Right atrium auricular region (tissue), 2 donors: ENCODE measurements at places on chromosomes 3 and 15. TPM values are rescaled to one million over a fixed set of nuclear protein-coding genes. Genes with fewer than 3 reads are reported as not detected.

DNA sequence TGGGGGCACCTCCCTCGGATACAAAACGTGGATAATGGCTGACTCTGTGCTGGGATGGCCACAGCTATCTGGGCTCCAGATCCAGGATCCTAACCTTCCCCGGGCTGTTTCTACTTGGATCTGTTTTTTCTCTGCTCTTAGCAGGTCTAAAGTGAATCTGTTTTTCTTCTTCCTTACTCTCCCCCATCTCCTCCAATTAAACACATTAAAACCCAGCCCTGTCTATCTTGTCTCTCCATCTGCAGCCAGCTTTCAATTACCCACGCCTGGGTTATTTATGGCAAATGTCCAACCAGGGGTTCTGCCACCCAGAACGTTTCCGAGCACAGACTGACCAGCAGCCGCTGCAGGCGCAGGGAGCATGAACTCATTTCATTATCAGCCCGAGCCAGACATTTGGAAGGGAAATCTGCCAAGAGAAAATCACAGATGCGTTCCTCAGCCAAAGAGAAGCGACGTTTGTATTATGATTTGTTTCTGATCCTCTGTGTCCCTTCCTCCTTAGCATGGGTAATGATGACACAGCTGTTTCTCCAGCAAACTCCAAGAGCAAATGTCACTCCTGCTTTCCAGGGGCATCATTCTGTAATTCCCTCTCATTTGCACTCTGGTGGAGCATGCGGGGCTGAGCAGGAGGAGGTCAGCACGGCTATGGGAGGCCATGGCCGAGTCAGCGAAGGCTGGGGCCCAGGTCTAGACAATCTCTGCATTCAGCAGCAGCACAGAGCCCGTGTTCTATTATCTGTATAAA lies 42.0 kb downstream of the UMPS start:
- peaks cover 77% of the 10 kb centered on the region for H3K4me1 ChIP-seq
- no peaks in the 10 kb centered on the region for H3K27me3 ChIP-seq
- peak overlapping the region; percentile 86 for H3K27ac ChIP-seq
- peaks cover 16% of the 10 kb centered on the region for H3K36me3 ChIP-seq
- H3K4me3 ChIP-seq: no peak overlapping the region
- peak; percentile 82 for DNase-seq

DNA sequence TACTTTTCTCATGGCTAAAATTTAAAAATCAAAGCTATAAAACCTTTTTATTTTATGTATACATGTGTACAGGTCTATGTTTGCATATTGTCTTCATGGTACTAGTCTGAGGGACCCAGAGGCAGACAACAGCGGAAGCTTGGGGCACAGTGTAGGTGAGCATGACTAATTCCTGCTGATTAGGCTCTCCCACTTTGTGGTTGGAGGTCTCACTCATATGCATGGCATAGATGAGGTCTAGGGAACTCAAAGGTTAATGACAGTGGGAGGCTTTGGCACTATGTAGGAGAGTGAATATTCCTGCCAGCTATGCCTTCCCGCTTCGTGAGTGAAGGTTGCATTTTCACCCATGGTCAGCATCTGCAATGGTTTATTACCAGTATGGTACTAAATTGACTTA lies 47.5 kb upstream of the AADACL2 start:
- H3K4me3 ChIP-seq: no peak overlapping the region
- H3K27ac ChIP-seq: no peak overlapping the region
- no peaks in the 10 kb centered on the region for H3K27me3 ChIP-seq
- no peaks in the 10 kb centered on the region for H3K36me3 ChIP-seq

DNA sequence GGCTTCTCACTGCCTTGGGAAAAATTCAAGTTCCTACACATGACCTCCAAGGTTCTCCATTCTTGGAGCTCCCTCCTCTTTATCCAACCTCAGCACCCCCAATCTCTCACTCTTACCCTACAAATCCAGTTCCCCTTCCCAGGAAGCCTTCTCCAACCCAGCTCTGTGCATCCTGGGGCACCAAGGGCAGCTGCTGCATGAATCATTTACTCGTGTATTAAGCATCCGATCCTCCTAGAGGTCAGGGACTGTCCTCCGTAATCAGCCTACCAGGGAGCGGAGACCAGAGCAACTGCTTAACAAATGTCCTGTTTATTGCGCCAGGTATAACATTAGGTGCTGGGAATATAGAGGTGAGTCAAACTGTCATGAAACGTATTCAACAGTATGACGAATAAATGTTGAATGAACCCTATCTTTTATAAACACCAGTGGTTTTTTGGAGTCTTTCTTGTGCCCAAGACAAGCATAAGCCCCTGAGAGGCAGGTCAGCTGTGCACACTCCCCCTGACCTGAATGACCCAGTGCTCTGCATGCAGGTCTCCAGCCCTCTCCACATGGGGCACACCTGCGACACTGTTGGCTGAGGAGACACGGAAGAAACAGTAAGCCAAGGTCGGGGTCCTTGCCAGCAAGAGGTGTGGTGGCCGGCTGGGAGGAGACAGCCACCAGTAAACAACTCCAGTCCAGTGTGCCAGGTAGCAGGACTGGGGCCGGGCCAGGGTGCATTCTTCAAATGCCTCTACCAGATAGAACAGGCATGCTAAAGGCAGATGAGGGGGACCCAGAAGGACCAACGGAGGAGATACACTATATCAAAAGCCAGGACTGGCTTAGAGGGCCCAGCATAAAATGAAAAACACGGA lies 27.6 kb downstream of the ANP32A start:
- no peak overlapping the region for H3K4me3 ChIP-seq
- H3K27ac ChIP-seq: peak overlapping the region; percentile 66
- H3K4me1 ChIP-seq: no peaks in the 10 kb centered on the region
- H3K27me3 ChIP-seq: no peaks in the 10 kb centered on the region
- no peak for DNase-seq

GRCh38 chr15:34239151-34239808 lies 14.5 kb downstream of the EMC4 start:
- no peak overlapping the region for H3K27ac ChIP-seq
- no peak for DNase-seq

- H3K27ac ChIP-seq: no peak overlapping the region
- H3K4me3 ChIP-seq: no peak overlapping the region
- no peaks in the 10 kb centered on the region for H3K27me3 ChIP-seq
- no peak for DNase-seq
Observed at GRCh38 chr15:100318880-100319279, 22.9 kb downstream of the ADAMTS17 start.

Gene PAQR5
- total RNA-seq: 0.74 TPM

DNA sequence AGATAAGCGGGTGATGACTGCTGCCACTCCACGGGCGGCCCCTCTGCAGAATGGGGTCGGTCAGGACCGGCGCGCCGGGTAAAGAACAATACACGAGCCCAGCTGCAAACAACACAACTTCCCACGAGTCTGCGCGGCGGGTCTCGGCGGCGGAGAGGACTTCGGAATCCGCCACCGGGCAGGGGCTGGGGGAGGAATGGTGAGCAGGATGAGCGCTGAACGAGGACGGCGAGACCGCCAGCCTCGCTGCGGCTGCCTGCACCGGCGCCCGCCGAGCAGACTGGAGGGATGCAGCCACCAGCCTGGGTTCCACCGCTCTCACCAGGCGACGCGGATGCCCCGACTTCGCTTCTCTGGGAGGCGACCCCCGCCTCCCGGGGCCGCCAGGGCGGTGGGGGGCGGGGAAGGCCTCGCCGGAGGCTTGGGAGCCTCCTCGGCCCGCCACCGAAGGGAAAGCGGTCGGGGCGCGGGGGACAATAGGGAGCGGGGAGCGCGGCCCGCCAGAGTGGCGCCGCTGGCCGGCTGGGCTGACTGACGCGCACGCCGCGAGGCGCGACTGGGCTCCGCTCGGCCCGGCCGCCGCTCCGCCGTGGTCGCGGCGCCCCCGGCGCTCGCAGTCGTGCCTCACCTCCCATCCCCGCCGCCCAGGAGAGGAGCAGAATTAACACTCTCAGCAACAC lies 515 bp downstream of the ADAM10 start:
- peak overlapping the region; percentile 98 for H3K27ac ChIP-seq
- no peaks in the 10 kb centered on the region for H3K36me3 ChIP-seq
- DNase-seq: peak; percentile 72
- peaks cover 39% of the 10 kb centered on the region for H3K4me1 ChIP-seq

DNA sequence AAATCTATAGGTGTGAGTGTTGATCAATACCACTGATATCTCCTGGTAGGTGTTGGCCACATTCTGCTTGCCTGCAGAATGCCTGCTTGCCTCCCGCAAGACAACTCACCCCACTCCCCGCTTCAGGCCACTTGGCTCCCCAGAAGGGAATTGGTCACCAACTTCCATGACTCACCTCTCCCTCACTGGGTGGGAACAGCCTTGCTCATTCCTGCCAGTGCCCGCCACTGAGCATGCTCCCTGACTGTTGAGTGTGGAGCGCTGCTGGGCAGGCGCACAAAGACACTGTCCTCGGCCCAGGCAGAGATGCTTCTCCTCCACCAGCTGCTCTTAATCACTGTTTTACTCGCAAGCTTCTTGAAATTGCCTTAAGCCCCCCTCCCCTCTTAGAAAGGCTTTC lies 57.3 kb upstream of the PPP2R3A start:
- H3K27ac ChIP-seq: no peak overlapping the region
- DNase-seq: no peak
- H3K4me3 ChIP-seq: no peak overlapping the region
- H3K27me3 ChIP-seq: no peaks in the 10 kb centered on the region
- H3K36me3 ChIP-seq: no peaks in the 10 kb centered on the region

DNA sequence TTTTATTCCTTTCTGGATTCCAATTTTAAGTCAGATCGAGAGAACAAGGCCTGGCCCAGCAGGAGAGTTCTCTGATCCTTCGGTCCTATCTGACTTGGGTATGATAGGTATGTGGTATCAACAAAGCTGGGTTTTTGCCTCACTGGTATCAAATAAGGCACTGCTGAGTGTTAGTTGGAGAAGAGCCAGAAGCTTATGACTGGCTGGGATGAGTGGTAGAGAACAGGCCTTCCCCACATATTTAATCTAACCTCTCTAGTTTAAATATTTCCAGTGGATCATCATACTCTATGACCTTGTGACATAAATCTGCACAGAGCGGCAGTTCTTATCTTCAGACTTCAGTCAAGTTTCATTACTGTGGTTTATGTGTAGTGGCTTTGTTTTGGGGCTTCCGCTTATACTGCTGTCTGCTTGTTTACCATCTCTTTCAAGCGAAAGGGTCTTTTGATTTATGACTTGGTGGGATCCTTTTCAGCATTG lies 164.5 kb downstream of the PTPRG start:
- no peak for DNase-seq
- H3K36me3 ChIP-seq: no peaks in the 10 kb centered on the region
- no peaks in the 10 kb centered on the region for H3K27me3 ChIP-seq
- H3K4me1 ChIP-seq: peaks cover 23% of the 10 kb centered on the region
- H3K4me3 ChIP-seq: no peak overlapping the region

DNA sequence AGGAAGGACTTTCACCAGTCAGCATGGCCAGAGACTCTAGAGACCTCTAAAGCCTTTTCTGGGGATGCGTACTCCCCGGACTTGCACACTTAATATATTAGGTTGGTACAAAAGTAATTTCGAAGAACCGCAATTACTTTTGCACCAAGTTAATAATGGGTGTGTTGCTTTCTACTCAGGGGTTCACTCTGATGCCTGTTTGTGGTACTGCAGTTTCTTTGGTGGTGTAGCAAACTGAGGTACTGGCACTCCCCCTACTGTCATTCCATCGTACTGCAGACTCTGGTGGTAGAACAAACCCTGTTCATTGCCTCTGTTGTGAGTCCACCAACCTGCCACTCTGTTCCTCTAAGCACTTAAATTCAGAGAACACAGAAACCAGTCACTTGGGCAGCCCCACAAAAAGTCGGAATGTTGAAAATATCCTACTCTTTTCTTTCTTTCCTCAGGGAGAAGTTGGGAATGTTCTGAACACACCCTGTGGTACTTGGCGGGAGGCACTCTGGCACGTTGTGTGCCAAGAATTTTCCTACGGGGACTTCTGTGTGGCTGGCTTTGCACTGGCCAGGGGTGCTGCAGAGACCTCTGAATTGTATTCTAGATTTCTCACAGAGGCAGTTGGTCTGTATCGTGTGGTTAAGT lies 46.3 kb downstream of the GABRG3 start:
- H3K27ac ChIP-seq: no peak overlapping the region
- no peaks in the 10 kb centered on the region for H3K36me3 ChIP-seq
- no peaks in the 10 kb centered on the region for H3K27me3 ChIP-seq
- H3K4me1 ChIP-seq: no peaks in the 10 kb centered on the region
- H3K4me3 ChIP-seq: no peak overlapping the region

Gene LRRIQ4
- not detected for total RNA-seq

Gene C3orf85
- not detected for total RNA-seq

DNA sequence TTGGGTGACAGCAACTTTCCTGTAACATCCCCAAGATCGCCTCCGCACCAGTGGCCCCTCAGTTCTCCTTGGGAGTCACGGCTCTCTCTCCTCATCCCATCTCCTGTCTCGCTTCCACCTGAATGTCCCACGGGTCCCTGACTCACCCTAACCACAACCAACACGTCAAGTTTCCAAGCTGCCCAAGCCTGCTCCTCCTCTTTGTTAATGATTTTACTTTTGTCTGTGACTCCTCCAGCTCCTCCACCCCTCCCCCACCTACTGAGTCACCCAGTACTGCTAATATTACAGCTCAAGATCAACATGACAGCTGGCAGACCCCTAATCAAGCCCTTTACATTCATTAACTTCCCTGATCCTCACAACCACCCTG lies 39.3 kb downstream of the BDH1 start:
- no peak overlapping the region for H3K27ac ChIP-seq
- DNase-seq: no peak
- H3K36me3 ChIP-seq: no peaks in the 10 kb centered on the region
- H3K4me3 ChIP-seq: no peak overlapping the region

Gene CDC25A
- 0.24 TPM for total RNA-seq

- H3K27ac ChIP-seq: no peak overlapping the region
- H3K4me1 ChIP-seq: no peaks in the 10 kb centered on the region
Observed at GRCh38 chr3:84974347-84974746, 15.6 kb downstream of the CADM2 start.

Gene CHRNA7
- 1.1 TPM for total RNA-seq

- no peak overlapping the region for H3K27ac ChIP-seq
- no peaks in the 10 kb centered on the region for H3K4me1 ChIP-seq
- H3K36me3 ChIP-seq: no peaks in the 10 kb centered on the region
- no peak overlapping the region for H3K4me3 ChIP-seq
- DNase-seq: no peak
Observed at GRCh38 chr15:65766422-65767263, 25.4 kb downstream of the DENND4A start.

DNA sequence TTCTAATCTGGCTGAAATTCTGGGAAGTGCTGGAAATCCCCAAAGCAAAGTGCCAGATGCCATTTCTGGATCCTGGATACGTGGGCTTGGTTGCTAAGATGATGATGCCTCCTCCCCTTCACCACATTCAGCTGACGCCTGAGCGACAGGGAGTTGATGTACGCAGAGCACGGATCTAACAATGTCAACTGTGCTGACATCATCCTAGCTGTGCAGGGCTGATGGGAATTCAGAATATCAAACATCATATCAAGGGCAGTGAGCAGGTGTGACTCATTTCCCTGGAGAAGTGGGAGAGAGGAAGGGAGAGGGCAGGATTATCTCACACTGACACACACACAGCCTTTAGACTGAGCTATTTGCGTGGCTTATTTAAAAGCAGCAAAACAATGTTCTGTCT lies 92.6 kb upstream of the ZBTB20 start:
- peaks cover 17% of the 10 kb centered on the region for H3K4me1 ChIP-seq
- H3K4me3 ChIP-seq: no peak overlapping the region
- DNase-seq: peak; percentile 77
- no peaks in the 10 kb centered on the region for H3K36me3 ChIP-seq

Gene GOLGA8G
- not detected for total RNA-seq

Gene UTS2B
- total RNA-seq: 0.39 TPM
